ENCODE measurements at places on chromosomes 5 and 9. TPM values are rescaled to one million over a fixed set of nuclear protein-coding genes. Genes with fewer than 3 reads are reported as not detected.

Gene C9orf40
- 4.5 TPM for total RNA-seq

DNA sequence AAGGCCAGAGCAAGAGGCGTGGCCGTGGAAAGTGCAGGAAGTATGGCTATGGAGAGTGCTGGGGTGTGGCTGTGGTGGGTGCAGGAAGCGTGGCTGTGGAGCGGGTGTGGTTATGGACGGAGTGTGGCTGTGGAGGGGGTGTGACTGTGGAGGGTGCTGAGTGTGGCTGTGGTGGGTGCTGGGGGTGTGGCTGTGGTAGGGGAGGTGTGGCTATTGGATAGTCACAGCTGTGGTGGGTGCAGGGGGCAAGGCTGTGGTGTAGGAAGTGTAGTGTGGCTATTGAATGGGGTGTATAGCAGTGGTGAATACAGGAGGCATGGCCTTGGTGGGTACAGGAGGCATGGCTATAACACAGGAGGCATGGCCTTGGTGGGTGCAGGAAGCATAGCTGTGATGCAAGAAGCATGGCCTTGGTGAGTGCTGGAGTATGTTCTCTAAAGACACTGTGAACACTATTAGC lies 40.8 kb upstream of the SPATA31C2 start:
- peaks cover 9% of the 10 kb centered on the region for H3K4me1 ChIP-seq
- no peak overlapping the region for H3K4me3 ChIP-seq
- H3K27ac ChIP-seq: no peak overlapping the region
- H3K36me3 ChIP-seq: no peaks in the 10 kb centered on the region

DNA sequence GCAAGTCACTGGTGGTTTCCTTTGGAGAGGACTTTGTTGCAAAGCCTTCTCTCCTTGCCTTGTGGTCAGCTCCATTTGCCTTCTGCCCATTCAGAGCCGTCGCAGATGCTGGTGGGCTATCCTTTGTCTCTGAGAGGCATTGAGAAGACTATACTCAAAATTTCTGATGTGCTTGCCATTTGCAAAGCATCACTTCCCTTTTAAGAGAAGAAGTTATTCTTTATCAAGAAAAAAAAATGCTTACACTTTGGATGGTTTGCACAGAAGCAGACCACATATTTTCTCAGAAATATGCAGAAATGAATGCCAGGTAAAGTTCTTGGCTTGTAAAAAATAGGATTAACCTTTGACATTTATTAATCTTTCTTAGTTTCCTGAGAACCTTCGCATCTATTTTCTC lies 195.8 kb upstream of the KLF4 start:
- no peak for DNase-seq
- no peaks in the 10 kb centered on the region for H3K36me3 ChIP-seq
- peaks cover 4% of the 10 kb centered on the region for H3K4me1 ChIP-seq
- no peak overlapping the region for H3K27ac ChIP-seq
- H3K4me3 ChIP-seq: no peak overlapping the region

- DNase-seq: no peak
- H3K36me3 ChIP-seq: no peaks in the 10 kb centered on the region
- H3K27me3 ChIP-seq: no peaks in the 10 kb centered on the region
- no peak overlapping the region for H3K4me3 ChIP-seq
- H3K4me1 ChIP-seq: no peaks in the 10 kb centered on the region
Measured at GRCh38 chr9:16010221-16010620, 457.4 kb downstream of the CCDC171 start.

Gene DDX4
- total RNA-seq: not detected

Gene TMEM174
- total RNA-seq: not detected

Gene THBS4
- 7.2 TPM for total RNA-seq

Gene MED22
- 50.0 TPM for total RNA-seq

- no peak for DNase-seq
- H3K27ac ChIP-seq: no peak overlapping the region
- peak overlapping the region; percentile 53 for H3K4me3 ChIP-seq
- no peaks in the 10 kb centered on the region for H3K27me3 ChIP-seq
Measured at GRCh38 chr5:502325-503079, 21.7 kb downstream of the SLC9A3 start.

Gene KLHL9
- total RNA-seq: 23.4 TPM

Gene IL12B
- not detected for total RNA-seq

Data from thoracic aorta (tissue), 2 donors.